ENCODE measurements at places on chromosomes 1 and 21. TPM values are rescaled to one million over a fixed set of nuclear protein-coding genes. Genes with fewer than 3 reads are reported as not detected.

DNA sequence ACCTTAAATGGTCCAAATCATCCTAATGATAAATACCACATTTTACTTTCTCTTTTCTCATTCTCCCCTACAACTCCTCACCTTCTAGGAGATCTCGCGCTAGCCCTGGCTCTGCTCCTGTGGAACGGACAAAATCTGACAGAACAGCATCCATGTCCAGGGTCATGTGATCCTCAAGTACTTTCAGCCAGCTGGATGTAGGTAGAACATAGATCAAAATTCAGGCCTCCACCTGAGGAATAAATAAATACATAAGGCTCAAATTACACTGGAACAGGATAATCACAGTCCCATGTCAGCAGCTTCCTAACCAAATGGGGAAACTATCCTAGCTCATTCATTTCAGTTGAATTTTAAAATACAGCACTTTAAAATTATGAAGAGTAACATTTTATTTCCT lies 33.2 kb downstream of the OTUD7B start:
- no peak for DNase-seq

DNA sequence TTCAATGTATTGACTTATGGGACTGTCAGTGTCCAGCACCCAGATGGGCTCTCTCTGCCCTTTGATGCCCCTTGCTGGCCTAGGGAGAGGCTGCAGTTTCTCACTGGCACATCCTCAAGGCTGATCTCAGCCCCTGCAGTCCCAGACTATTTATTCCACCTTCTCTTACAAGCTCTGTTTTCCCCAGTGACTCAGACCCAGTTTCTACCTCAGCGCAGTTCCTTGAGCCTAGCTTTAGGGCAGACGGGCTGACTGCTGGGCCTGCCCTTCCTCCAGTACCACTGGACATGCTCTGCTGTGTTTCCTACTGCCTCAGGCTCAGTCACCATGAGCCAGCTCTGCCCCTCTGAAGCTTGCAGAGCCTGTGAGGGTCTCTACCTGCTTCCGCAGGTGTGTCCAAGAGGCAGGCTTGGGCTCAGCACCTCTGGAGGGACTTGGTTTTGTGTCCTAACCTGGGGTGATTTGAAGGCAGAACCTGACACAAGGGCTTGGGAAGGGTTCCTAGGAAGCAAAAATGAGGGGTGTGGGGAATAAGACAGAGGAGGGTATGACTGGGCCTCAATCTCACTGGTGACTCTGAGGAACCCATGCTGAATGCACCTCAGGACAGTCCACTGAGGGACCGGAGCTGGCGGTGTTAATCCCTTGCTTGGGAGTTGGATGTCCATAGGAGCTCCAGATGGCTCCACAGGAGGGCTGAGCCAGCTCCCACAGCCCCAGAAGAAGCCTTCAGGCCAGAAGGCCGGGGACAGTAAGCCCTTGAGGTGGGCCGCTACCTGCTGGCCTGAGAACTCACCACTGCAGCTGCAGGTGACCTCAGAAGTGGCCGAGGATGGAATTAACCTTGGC lies 689.9 kb downstream of the MATN1 start:
- DNase-seq = no peak

DNA sequence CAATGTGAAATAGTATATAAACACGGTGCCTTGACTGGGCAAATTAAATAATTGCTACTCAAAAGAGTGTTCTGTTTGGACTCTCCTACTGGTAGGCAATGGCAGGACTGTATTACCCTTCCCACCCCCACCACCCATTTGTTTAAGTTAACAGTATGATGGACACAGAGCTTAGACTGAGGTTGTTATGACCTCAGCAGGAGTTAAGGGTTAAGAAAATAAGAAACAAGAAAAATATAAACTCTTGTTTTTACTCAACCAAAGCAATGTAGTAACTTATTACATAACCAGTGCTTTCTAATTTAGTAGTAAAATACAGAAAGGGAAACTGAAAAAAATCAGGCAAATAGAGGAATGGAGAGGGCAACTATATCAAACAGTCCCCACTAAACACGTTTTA lies 19.9 kb upstream of the SERPINC1 start:
- no peak for DNase-seq

DNA sequence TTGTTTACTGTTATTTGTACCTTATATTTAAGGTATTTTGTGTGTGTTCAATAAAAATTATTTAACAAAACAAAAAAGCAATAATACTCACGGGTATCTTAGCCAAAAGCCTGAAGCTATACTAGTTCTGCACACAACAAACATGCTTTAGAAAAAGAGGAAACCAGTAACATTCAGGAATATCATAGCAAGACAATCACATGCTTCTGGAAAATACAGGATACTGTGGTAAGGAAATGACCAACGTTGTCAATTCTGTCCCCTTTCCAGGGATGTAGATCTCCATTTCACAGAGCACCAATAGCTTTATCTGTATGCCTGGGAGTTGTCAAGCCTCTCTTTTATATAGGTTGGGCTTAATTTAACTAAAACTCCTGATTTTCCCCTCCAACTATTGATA lies 288.4 kb downstream of the SMYD3 start:
- DNase-seq = no peak

GRCh38 chr1:115461526-115461925 lies 123.5 kb upstream of the NGF start:
- no peak for DNase-seq

GRCh38 chr1:244139655-244140054 lies 88.6 kb downstream of the ZBTB18 start:
- no peak for DNase-seq

DNA sequence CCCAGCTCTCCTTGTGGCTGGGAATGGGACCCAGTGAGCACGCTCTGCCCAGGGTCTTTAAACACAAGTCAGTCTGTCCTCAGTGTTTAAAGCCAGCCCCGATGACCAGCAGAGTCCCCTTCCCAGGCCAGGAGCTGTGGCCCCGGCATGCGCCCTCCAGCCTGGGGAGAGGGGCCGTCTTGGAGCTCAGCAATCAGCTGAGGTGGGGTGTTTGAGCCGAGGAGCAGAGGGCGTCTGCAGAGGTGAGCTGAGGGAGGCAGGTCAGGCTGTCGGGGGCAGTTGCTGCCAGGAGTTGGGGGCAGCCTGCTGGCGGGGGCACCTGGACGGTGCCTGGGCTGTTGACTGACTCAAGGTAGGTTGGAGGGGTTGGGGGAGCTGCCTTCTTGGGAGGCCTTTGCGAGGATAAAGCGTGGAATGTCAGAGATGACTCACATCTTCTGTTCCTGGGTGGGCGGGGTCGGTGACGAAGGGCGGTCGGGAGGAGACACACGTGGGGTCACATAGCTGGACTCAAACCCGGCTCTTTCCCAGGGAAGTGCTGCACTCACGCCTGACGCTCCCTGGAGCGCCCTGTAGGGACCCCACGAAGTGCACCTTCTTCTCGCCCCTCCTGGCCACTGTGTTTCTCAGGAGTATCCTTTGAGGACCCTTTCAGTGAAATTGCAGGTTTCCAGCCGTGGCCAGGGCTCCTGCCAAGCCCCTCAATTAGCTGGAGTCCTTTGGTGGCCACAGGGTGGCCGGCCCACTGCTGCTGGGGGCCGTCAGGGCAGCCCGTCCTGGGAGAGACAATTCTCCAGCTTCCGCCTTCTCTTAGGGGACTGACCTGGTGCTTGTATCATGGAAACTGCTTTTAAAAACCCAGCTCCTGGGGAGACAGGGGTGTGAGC lies 86.2 kb downstream of the SIK1 start:
- DNase-seq = peak; percentile 77

DNA sequence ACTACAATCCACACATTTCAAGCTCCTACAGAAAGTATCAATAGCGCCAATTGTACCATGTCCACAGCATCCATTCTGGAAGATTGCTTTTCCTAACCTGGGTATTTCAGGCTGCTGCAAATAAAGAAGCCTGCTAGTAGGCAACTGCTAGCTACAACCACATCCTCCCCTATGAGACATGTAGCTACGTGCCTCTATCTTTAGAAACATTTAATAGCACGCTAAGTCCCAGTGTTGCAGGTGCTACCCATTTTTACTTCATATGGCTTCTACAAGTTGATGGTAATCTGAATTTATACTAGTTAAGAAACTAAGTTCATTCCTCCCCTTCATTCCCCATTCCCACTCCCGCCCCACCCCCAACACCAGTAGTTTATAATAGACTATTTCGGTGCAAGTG lies 7.4 kb upstream of the AMPD1 start:
- DNase-seq = no peak

- peak; percentile 35 for DNase-seq
These were observed 20.6 kb downstream of the NDUFS5 start for GRCh38 chr1:39046613-39047210.

- DNase-seq = peak; percentile 47
These were observed 71.2 kb downstream of the VWA5B1 start for GRCh38 chr1:20361805-20362381.

- no peak for DNase-seq
These were observed 189.9 kb downstream of the HUNK start for GRCh38 chr21:32062591-32063227.

Gene DNALI1
- 5.9 TPM for total RNA-seq

Gene DDR2
- 58.2 TPM for total RNA-seq

Gene ADAM30
- not detected for total RNA-seq

Gene CFAP45
- total RNA-seq = 2.2 TPM

Gene NCMAP
- total RNA-seq = not detected

Gene BSND
- total RNA-seq = not detected

Gene SPRR3
- not detected for total RNA-seq
